ENCODE measurements at places on chromosomes 11 and 22.

- no peak for DNase-seq
Measured at GRCh38 chr11:72254299-72254993, 10.5 kb upstream of the PHOX2A start.

GRCh38 chr11:107969219-107969618 is 39.5 kb upstream of the CUL5 start:
- no peak for DNase-seq

GRCh38 chr11:69574608-69575255 is 66.2 kb upstream of the CCND1 start:
- DNase-seq: no peak

DNA sequence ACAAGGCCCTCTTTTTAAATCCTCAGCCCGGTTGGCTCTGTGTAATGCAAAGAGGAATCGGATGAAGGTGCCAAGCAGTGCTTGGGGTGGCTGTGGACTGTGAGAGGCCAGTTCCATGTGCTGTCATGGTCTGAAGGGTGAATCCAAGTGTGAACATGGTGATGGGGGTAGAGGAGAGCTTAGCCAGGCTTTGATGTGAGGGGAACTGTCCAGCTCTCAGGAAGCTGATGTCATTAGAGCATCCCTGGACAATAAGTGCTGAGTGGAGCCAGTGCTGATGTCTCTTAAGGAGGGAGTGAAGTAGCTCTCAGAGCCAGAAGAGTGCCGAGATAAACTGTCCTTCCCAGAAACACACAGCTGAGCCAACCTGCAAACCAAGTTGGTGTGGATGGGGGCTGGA is 53.6 kb downstream of the NAV2 start:
- DNase-seq: no peak

- no peak for DNase-seq
Measured at GRCh38 chr11:8871962-8872361, 39.0 kb upstream of the AKIP1 start.

GRCh38 chr22:19352766-19353165 is 61.2 kb upstream of the CLTCL1 start:
- no peak for DNase-seq

DNA sequence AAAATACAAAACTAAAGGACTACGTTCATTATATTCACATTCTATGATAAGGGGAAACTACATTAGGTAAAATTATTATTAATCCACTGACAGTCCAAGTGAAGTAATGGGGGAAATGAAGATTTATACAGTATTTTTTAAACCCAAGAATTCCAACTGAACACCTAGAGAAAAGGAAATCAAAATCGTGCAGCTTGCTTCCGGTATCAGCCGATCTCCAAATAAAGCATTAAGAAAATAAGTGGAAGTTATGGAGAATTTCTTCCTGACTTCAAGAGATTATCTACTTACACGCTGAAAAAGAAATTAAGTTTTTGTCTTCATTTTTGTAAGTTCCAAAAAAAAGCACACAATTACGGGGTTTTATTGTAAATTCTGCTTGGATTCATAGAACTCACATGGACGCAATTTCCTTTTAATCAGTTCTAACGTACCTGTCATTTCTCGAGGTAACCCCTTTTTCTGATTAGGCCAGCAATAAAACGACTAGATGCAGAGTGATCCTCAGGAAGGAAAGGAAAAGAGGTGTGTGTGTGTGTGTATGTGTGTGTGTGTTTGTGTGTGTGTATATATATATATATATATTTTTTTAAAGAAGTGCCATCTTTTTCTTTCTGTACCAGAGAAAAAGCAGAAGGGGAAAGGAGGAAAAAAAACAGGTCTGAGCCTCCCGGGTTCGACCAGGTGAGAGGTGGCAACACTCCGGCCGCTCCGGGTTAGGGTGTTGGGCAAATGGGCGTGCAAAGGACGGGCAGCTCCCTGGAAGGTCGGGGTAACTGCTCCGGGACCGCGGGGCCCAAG is 1.1 kb downstream of the ZBTB44 start:
- DNase-seq: no peak

DNA sequence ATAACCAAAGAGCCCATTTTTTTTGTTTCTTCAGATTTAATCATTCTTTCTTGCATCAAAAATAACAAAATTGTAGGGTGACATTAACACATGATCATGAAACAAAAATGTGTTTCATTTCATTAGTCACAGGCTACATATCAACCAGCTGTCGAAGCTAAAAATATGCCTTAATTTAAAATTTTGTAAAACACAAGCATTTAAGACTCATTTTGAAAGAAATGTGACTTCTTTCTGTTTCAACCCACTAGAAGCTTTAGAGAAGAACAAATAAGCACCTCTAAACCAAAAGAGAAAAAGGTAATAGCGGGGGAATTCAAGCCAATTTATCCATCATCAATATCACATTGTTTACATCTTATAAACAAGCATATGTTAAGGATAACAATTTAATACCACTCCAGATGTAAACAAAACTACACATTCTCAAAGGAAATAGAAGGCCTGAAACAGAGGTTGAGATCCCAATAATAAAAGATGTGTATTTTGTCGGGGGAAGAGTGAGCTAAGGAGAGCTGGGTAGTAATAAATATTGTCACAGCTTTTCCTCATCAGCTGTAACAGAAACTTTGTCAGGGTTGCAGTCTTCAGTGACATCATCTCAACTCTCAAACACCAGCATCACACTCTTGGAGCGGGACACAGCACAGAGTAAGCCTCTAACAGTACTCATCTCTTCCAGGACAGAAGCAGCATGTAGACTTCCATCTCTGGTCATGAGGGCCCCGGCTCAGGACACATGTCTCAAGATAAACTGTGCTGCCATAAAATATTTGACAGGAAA is 42.0 kb downstream of the ALG9 start:
- no peak for DNase-seq

- no peak for DNase-seq
Measured at GRCh38 chr11:120676991-120677390, 165.4 kb downstream of the GRIK4 start.

DNA sequence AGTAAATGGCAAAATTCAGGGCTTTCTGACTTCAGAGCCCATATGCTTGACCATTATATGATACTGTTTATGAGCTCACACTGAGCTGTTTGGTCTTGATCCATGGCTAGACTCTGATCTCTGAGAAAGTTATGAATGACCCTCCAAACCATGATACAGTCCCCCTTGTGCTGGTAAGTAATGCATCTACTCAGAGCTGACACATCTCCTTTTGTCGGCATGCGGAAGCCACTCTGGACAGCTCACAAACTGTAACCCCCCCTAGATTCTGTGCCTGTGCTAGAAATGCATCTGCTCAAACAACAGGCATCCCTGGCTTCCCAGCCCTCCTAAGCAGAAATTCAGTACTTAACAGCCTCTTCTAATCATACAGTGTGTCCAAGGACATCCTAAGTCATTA is 150.8 kb upstream of the RAG2 start:
- no peak for DNase-seq

DNA sequence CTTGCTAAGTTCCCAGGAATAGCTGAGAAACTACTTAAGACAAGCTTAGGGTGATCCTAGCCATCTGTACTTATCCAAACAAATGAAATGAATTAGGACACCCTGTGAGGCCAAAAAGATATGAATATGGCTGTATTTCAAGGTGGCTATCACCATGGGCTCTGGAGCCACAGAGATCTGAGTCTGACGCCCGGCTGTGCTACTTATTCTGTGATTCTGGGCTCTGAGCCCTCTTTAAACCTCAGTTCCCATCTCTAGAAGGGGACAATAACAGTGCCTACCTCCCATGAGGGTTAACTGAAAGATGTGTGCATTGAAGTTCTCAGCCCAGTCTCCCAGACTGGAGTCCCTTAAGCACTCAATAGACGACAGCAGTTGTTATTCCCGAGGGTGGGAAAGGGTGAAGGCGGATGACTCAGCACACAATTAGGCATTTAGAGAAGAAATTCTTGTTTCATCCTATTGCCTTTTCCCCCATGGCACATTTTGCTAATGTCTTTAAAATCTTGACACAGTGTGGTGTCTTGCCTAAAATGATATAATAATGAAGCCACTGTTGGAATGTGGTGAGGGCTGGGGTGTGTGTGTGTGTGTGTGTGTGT is 132.5 kb downstream of the ADAMTS15 start:
- DNase-seq: no peak

- DNase-seq: no peak
Measured at GRCh38 chr11:31824332-31824878, 13.3 kb upstream of the PAX6 start.

- no peak for DNase-seq
Measured at GRCh38 chr22:48198489-48199459, 1436.3 kb downstream of the TBC1D22A start.

DNA sequence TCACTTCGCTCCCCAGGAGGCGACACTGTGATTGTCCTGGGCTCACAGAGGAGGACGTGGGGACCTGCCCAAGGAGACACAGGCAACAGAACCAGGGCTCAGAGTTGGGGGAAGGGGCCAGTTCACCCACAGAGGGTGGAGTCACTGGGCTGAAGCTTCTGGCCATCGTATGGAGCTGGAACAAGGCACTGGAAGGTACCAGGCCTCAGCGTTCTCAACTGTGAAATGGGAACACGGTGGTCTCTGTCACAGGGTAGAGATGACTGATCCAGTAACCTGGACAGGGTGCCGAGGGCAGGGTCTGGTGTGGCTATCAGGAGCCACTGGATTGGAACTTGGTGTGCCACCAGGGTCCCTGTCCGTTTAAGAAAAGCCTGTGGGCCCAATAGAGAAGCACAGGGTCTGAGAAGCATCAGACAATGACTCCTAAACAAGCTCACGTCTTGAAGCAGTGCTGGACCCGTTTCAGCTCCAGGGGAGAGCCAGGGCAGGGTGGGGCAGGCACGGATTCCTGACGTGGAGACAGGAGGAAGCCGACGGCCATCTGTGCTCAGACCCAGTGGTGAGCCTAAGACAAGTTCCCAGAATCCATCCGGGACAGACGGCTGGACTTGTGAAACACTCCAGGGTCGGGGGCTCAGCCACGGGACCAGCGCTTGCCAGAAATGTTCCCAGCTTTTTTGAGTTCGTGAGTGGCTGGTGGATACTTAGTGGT is 25.0 kb upstream of the KCNQ1OT1 start:
- DNase-seq: no peak

DNA sequence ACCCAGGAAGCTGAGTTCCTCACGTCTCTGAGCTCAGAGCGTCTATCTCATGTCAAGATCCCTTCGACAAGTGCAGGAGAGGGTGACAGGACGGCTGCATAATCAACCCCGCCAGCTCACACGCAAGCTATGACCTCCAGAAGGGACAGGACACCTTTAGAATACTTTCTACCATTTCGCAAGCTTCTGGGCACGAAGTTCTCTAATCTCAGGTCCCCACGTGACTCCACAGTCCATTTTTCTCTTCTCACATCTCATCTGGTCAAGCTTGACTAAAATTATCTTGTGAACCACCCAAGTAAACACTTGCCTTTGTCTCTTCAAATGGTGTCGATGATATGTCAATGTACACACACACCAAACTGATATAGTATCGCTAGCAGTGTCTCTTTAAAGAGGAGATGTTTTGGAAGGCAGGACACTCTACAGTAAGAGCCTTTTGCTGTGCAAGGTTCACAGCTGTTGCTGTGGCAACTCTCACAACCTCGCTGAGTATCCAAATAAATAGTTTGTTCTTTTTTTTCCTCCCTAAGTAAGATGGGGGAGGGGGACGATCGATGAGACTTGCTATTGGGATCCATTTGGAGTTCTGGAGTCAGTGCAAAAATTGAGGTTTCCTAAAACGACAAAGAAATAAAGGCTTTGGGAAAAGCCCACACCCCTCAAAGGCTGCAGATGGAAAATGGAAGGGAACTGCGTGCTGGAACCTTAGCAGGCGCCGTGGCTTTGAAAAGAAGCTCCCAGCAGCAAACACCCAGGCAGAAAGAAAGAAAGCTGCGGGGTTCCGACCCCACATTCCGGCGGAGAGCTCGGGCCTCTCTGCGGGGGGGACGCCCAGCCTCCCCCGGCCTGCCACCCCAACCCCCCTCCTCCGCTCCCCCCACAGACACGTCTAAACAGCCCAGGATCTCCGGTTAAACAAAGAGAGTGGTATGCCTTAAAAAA is 215.4 kb upstream of the UBASH3B start:
- no peak for DNase-seq

DNA sequence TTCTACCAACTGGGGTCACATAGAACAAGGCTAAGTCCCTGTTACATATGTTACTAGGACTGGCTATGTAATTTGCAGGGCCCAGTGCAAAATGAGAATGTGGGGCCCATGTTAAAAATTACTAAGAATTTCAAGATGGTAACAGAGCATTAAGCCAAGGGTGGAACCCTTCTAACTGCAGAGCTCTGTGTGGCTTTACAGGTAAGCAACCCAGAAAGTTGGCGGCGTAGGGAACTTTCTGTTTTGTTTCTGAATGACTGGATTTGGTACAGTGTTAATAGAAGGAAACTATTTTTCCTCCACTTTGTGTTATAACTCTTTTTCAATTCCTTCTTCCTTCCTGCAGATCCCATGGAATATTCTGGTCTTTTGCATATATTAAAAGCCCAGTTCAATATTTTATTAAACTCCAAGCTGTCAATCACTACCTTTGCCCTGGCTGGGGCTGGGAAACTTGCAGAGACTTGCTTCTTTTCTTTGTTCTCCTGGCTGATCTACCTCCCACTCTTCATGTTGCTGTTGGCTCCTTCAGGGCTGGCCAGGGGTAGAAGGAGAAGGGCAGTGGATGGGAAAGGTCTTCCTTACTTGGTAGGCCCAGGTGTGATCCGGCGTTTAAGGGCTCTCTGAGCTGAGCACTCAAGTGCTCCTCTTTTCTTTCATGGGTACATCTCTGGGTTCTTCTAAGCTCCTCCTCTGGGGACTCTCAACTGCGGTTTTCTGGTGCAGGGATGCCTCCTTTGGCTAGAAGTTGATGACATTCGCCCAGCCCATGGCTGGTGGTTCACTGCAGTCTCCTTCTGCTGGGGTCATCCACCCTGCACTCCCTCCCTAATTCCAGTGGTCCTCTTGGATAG is 67.7 kb downstream of the SNX19 start:
- no peak for DNase-seq

- peak; percentile 82 for DNase-seq
Measured at GRCh38 chr11:45918331-45918941, 759 bp upstream of the PEX16 start.

GRCh38 chr22:26196657-26197056 is 27.4 kb downstream of the SEZ6L start:
- no peak for DNase-seq

DNA sequence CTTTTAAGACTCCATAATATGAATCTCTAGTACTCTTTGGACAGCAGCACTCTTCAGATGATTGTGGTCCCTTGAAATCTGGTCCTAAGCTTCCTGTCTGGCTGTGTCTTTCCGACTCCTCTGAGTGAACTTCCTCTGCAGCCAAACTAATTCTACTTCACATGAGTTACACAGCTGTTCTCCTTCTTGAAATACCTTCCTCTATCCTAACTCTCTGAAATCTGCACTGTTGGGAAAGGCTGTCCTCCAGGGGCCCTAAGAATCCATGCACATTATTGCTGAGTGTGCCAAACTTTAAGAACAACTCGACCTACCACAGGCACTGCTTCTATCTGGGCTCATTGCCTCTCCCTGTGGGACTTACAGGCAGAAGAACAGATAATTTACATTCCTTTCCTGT is 217.3 kb upstream of the ARHGAP42 start:
- no peak for DNase-seq

- no peak for DNase-seq
Measured at GRCh38 chr22:44663256-44663999, 38.6 kb upstream of the PRR5 start.
